ENCODE measurements at places on chromosomes 4 and X.
A peak's percentile ranks its signal among the peaks of the same experiment; 100 is the strongest.

GRCh38 chr4:107246761-107247160, 210.6 kb upstream of the DKK2 start:
- DNase-seq, result no peak
- H3K4me3 ChIP-seq, result no peak overlapping the region
- no peaks in the 10 kb centered on the region for H3K27me3 ChIP-seq
- H3K27ac ChIP-seq, result no peak overlapping the region
- no peaks in the 10 kb centered on the region for H3K36me3 ChIP-seq

DNA sequence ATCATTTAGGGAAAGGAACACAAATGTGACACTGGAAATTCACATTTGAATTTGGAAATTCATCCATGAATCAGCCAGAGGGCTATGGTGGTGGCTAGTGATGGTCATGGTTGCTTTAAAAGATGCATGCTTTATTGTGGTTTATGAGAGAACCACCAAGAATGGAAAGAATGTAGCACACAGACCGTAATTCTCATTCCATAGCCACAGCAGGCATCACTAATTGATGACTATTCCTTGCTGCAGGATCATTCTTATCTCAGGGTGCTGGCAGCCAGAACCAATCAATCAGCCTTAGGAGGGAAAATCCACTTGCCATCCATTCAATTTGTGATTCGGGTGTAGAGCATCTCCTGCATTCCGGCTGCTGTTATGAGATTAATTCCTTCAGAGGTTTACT, 115.6 kb downstream of the DHRSX start:
- peaks cover 9% of the 10 kb centered on the region for H3K4me1 ChIP-seq
- no peak overlapping the region for H3K4me3 ChIP-seq
- no peak for DNase-seq
- H3K27ac ChIP-seq, result no peak overlapping the region

DNA sequence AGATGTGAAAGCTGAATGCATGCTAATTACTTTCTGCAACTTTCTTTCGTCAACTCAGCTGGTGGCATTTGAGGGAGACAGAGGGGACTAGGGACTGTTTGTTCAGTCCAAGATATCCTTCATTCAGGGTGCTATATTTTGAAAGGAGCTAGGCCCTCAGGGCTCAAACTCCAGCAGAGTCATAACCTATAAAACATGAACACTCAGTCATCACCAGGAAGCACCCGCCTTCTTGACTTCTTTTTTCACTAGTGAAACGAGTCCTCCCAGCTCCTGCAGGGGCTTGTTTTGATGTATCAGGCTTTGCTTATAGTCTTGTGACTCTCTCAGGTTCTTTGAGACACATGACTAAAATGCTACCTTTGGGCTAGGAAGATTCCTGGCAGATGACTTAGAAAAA, 230.6 kb downstream of the PCDH7 start:
- no peaks in the 10 kb centered on the region for H3K36me3 ChIP-seq
- DNase-seq, result no peak
- no peaks in the 10 kb centered on the region for H3K27me3 ChIP-seq
- no peak overlapping the region for H3K27ac ChIP-seq

- H3K36me3 ChIP-seq, result no peaks in the 10 kb centered on the region
- H3K27ac ChIP-seq, result no peak overlapping the region
- no peaks in the 10 kb centered on the region for H3K4me1 ChIP-seq
- no peak for DNase-seq
These were observed 228.1 kb upstream of the PPARGC1A start for GRCh38 chr4:24117975-24118374.

DNA sequence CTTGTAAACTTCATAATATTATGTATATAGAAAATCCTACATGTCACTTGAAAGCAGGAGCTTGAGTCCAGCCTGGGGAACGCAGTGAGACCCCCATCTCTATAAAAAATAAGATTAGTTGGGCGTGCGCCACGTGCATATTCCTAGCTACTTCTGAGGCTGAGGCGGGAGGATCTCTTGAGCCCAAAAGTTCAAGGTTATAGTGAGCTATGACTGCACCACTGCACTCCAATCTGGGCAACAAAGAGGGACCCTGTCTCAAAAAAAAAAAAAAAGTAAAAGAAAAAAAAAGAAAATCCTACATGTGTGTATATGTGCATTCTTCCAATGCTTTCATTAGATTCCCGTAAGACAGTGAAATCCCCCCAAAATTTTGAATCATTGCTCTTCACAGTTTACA, 1.7 kb downstream of the SEC31A start:
- no peaks in the 10 kb centered on the region for H3K27me3 ChIP-seq
- DNase-seq, result no peak
- H3K4me1 ChIP-seq, result peaks cover 61% of the 10 kb centered on the region
- H3K4me3 ChIP-seq, result peak overlapping the region; percentile 83
- no peaks in the 10 kb centered on the region for H3K36me3 ChIP-seq
- peak overlapping the region; percentile 99 for H3K27ac ChIP-seq

DNA sequence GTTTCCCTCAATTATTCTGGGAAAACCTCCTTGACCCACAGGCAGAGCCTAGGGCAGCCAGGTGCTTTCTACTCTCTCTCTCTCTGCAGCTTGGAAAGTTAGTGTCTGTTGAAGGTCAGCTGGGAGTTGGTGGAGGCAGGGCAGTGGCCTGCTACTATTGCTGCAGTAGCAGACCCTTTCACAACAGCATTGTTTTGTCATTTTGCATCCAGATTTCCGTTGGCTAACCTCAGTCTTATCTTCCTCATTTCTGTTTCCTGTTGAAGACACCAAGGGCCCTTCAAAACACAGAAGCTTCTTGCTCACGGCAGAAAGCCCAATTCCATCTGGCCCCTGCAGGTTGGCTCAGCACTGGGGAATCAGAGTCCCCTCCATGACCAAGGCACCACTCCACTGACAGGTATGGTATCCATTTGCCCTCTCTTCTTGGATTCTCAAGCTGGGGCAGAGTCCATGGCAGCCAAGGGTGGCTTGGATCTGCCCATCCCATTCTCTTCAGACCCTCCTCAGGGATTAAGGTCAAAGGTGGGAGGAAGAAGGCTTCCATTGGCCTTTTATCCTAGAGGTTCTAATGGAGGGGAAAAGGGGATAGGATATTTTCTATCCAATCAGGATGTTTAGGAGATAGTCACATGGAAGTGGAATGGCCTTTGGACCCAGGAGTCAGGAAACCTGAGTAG, 24.6 kb downstream of the VSIG4 start:
- H3K27ac ChIP-seq, result no peak overlapping the region
- no peaks in the 10 kb centered on the region for H3K27me3 ChIP-seq
- H3K4me1 ChIP-seq, result no peaks in the 10 kb centered on the region
- DNase-seq, result no peak

- no peaks in the 10 kb centered on the region for H3K4me1 ChIP-seq
- H3K36me3 ChIP-seq, result no peaks in the 10 kb centered on the region
- DNase-seq, result no peak
- no peaks in the 10 kb centered on the region for H3K27me3 ChIP-seq
- H3K4me3 ChIP-seq, result no peak overlapping the region
These were observed 671.5 kb upstream of the GRIA3 start for GRCh38 chrX:122512561-122513072.

- no peaks in the 10 kb centered on the region for H3K27me3 ChIP-seq
- H3K27ac ChIP-seq, result peak overlapping the region; percentile 33
- H3K36me3 ChIP-seq, result no peaks in the 10 kb centered on the region
- no peak overlapping the region for H3K4me3 ChIP-seq
- no peak for DNase-seq
These were observed 109.1 kb downstream of the PTTG2 start for GRCh38 chr4:38069271-38069760.

DNA sequence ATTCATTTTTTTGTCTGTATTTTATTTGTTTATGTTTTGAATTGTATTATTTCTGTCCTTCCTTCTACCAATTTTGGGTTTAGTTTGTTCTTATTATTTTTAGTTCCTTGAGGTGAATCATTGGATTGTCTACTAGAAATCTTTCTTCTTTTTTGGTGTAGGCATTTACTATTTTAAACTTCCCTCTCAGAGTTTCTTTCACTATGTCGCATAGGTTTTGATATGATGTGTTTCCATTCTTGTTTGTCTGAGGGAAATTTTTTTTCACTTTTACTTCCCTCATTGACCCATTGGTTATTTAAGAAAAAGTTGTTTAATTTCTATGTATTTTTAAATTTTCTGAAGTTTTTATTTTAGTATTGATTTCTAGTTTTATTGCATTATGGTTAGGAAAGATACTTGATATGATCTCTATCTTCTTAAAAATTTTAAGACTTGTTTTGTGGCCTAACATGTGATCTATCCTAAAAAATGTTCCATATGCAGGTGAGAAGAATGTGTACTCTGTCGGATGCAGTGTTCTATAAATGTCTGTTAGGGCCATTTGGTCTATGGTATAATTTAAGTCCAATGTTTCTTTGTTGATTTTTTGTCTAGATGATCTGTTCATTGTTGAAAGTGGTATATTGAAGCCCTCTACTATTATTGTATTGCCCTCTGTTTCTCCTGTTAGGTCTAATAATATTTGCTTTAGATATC, 68.8 kb downstream of the IL15 start:
- H3K27me3 ChIP-seq, result no peaks in the 10 kb centered on the region
- no peaks in the 10 kb centered on the region for H3K4me1 ChIP-seq
- H3K36me3 ChIP-seq, result no peaks in the 10 kb centered on the region
- no peak for DNase-seq
- no peak overlapping the region for H3K27ac ChIP-seq

GRCh38 chr4:126136922-126137781, 822.4 kb downstream of the FAT4 start:
- H3K27ac ChIP-seq, result no peak overlapping the region
- no peak for DNase-seq
- H3K36me3 ChIP-seq, result no peaks in the 10 kb centered on the region
- no peaks in the 10 kb centered on the region for H3K27me3 ChIP-seq
- H3K4me1 ChIP-seq, result no peaks in the 10 kb centered on the region

DNA sequence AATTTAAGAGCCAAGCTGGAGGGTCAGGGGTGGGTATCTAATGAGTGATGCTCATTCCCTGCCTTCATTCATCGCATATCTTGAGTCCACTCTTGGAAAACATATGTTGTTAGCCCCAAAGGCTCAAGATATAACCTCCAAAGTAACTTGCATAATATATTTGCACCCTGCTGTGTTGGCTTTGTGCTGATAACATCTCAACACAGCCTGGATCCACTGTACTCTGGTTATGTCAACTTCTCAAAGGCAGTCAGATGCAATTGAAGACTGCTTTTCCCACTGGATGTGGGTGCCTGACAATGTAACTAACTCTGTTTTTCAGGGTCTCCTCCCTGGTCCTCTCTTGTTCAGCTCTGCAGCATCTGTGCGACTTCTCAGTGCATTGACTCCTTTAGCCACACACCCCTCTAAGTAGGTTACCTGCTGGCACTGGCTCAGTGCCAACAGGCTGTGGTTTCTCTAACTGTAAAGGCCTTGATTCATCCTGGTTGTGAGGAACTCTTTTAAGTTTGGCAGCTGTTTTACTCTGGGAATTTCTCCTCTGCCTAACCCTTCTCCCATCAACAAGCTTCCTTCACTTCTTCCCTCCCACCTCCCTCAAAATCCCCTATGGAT, 28.1 kb downstream of the SLC16A2 start:
- H3K36me3 ChIP-seq, result no peaks in the 10 kb centered on the region
- H3K27me3 ChIP-seq, result no peaks in the 10 kb centered on the region
- DNase-seq, result no peak
- no peak overlapping the region for H3K4me3 ChIP-seq
- no peak overlapping the region for H3K27ac ChIP-seq
- no peaks in the 10 kb centered on the region for H3K4me1 ChIP-seq

GRCh38 chr4:40923316-40924095, 173.8 kb downstream of the NSUN7 start:
- no peaks in the 10 kb centered on the region for H3K36me3 ChIP-seq
- H3K27ac ChIP-seq, result no peak overlapping the region
- no peaks in the 10 kb centered on the region for H3K27me3 ChIP-seq
- peaks cover 17% of the 10 kb centered on the region for H3K4me1 ChIP-seq
- DNase-seq, result no peak
- no peak overlapping the region for H3K4me3 ChIP-seq

DNA sequence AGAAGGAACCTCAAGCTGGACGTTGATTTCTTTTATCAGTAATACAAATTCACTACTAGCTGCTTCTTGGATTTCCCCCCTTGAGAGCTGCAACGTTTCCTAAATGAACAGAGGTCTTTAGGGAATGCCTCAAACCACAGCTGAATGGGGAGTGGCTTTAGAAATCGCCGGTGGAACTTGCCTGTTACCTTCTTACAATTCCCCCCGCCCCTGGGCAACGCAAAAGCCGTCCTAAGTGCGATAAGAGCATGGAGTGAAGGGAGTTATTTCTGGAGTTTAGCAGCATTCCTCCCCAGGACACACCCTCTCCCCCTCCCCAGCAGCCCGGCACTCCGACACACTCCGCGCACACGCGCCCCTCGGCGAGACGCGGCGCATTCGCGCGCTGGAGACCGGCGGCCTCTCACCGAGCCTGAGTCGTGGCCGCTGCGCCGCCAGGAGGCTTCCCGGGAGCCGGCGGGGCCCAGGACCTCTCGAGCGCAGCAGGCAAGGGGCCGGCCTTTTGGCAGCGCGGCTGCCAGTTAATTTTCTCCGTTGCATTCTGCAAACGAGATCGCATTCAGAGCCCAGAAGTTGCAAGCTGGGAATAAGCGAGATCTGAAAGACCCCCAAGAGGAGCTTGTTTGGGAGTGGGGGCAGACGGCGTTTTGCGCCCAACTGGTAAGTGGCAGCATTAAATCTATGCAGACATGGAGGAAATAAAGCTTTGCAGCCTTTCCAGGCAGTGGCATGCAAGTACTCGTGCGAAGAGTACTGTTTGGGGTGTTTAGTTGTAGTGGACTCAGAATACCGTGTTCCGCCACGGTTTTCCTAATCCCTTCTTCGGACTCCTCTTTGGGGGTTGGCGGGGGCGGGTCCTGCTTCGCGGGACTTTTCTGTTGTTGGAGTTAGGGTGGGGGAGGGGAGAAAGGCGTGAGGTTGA, 134.7 kb downstream of the PALLD start:
- no peak for DNase-seq
- peaks cover 39% of the 10 kb centered on the region for H3K4me1 ChIP-seq
- no peaks in the 10 kb centered on the region for H3K27me3 ChIP-seq
- peak overlapping the region; percentile 39 for H3K4me3 ChIP-seq
- H3K27ac ChIP-seq, result peak overlapping the region; percentile 56
- H3K36me3 ChIP-seq, result no peaks in the 10 kb centered on the region

DNA sequence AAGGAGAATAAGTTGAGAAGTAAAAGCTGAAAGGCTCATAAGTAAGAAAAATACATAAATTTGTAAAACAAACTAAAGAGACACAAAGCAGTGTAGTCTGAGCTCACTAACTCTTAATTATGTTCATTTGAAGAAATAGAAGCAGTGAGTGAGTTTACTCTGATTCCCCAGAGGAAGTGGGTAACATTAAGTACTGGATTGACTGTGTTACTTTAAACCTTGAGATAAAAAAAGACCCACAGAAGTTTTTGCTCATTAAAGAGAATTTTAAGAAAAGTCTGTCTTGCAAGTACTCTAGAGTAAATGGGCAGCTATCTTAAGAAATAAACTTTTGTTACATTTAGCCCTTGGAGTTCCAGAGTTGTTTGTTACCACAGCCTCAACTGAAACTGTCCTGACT, 2466.9 kb downstream of the PCDH7 start:
- H3K4me3 ChIP-seq, result no peak overlapping the region
- no peaks in the 10 kb centered on the region for H3K4me1 ChIP-seq
- no peak for DNase-seq
- no peaks in the 10 kb centered on the region for H3K36me3 ChIP-seq
- no peak overlapping the region for H3K27ac ChIP-seq

GRCh38 chrX:75673468-75673867, 111.6 kb downstream of the MAGEE2 start:
- H3K36me3 ChIP-seq, result no peaks in the 10 kb centered on the region
- no peak overlapping the region for H3K4me3 ChIP-seq
- no peak for DNase-seq
- H3K4me1 ChIP-seq, result no peaks in the 10 kb centered on the region

Data from esophagus squamous epithelium (tissue), 5 donors.